Activated CD8-positive, alpha-beta memory T cell treated with anti-CD3 and anti-CD28 coated beads, Interleukin-2, amount 10 ng/mL, durations not matched to agents 7 days and 5 days (primary cell): ENCODE measurements at places on chromosomes 3 and 15.
A peak's percentile ranks its signal among the peaks of the same experiment; 100 is the strongest.

- H3K4me3 ChIP-seq = no peak overlapping the region
- no peak for DNase-seq
- H3K27ac ChIP-seq = no peak overlapping the region
- H3K4me1 ChIP-seq = peaks cover 6% of the 10 kb centered on the region
These were observed 71.9 kb downstream of the CSNK1G1 start for GRCh38 chr15:64284042-64284441.

DNA sequence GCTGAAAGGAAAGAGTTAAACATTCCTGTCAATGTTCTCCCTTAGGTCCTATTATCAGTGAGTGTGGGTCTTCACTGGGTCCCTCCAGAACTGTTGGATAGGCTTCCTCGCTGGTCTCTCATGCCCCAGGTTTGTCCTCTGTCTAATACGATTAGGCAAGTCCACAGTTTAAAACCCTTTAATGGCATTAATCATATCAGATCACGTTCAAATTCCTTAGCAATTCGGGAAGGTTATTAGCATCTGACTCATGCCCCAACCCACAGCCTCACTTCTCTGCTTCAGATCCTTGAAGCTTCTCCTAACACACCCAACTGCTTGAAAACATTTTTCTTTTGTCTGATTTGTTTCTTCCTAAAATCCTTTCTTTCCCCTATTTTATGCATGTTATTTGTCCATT lies 224.3 kb upstream of the ATP10A start:
- no peaks in the 10 kb centered on the region for H3K36me3 ChIP-seq
- H3K27me3 ChIP-seq = peaks cover 8% of the 10 kb centered on the region
- H3K4me3 ChIP-seq = no peak overlapping the region
- no peak overlapping the region for H3K27ac ChIP-seq

DNA sequence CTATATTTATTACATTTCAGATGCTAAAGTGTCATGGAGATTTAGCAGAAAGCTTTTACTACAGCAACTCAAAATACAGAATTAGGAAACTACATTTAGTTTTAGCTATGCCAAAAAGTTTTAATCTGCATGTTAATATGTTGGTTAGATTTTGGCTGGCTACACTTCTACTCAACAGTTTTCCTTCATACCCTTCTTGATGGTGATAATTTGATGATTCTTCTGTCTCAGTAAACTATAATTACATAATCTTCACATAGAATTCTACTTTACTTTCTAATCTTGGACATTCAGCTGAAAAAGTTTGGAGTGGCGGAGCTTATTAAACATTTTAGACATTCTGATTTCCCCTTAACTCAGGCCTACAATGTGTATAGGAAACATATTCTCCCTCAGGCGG lies 10.0 kb upstream of the UTS2B start:
- H3K4me1 ChIP-seq = no peaks in the 10 kb centered on the region
- no peaks in the 10 kb centered on the region for H3K27me3 ChIP-seq
- H3K36me3 ChIP-seq = no peaks in the 10 kb centered on the region
- no peak overlapping the region for H3K4me3 ChIP-seq
- H3K27ac ChIP-seq = no peak overlapping the region

DNA sequence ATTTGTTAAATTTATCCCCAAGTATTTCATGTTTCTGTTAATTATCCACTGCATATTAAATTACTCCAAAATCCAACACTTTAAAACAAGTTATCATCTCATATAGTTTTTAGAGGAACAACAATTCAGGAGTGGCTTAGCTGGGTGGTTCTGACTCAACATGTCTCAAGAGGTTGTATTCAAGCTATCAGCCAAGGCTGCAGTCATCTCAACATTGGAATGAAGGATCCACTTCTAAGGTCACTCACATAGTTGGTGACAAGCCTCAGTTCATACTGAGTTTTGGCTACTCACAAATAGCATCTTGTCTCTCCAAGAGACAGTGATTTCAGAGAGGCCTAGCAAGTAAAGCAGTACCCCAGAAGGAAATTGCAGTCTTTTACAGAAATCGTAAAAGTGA lies 134.7 kb downstream of the NR2E3 start:
- H3K27me3 ChIP-seq = no peaks in the 10 kb centered on the region
- peaks cover 2% of the 10 kb centered on the region for H3K4me1 ChIP-seq
- H3K36me3 ChIP-seq = no peaks in the 10 kb centered on the region
- no peak overlapping the region for H3K4me3 ChIP-seq
- no peak for DNase-seq

- peaks cover 10% of the 10 kb centered on the region for H3K36me3 ChIP-seq
- no peak for DNase-seq
- no peak overlapping the region for H3K27ac ChIP-seq
- H3K27me3 ChIP-seq = peaks cover 8% of the 10 kb centered on the region
- no peak overlapping the region for H3K4me3 ChIP-seq
- peaks cover 3% of the 10 kb centered on the region for H3K4me1 ChIP-seq
These were observed 3.7 kb upstream of the GRM2 start for GRCh38 chr3:51703068-51703760.

DNA sequence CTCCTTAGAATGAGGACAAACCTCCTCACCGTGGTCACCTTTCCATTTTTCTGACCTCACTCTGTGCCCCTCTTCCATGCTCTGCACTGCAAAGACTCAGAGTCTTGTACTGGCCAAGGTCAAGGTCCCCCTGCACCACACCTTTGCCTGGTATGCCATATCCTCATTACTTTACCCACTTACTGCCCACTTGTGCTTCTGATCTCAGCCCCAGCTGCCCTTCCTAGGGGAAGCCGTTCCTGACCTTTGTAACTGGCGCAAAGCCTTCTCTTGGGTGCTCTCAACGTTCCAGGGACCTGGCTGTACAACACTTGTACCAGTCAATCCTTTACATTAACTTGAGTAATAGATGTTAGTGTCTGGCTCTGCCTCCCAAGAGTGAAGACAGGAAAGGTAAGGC lies 256.0 kb downstream of the SV2B start:
- H3K27ac ChIP-seq = no peak overlapping the region
- H3K27me3 ChIP-seq = peaks cover 4% of the 10 kb centered on the region
- H3K36me3 ChIP-seq = no peaks in the 10 kb centered on the region
- H3K4me1 ChIP-seq = no peaks in the 10 kb centered on the region
- no peak for DNase-seq

DNA sequence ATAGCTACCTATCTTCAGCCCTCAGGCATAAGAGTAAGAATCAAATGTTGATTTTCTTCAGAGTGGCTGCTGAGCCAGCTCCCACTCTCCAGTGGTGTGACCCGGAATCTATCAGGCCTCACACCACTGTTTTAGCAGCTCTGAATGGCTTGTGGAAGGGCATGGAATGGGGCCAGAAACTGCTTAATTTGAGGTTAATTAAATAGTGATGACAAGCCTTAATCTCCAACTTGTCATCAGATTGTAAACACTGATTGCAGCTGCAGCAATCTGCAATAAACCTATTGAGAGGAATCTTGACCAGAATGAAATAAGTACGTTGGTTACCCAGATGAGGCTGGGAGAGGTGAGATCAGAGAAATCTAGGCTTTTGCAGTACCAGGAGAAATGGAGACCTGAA lies 317.4 kb downstream of the FHIT start:
- DNase-seq = no peak
- no peaks in the 10 kb centered on the region for H3K36me3 ChIP-seq
- H3K27ac ChIP-seq = no peak overlapping the region
- H3K4me3 ChIP-seq = no peak overlapping the region
- H3K4me1 ChIP-seq = no peaks in the 10 kb centered on the region

- peaks cover 58% of the 10 kb centered on the region for H3K4me1 ChIP-seq
- peak overlapping the region; percentile 99 for H3K27ac ChIP-seq
- no peak for DNase-seq
- no peaks in the 10 kb centered on the region for H3K27me3 ChIP-seq
- peaks cover 20% of the 10 kb centered on the region for H3K36me3 ChIP-seq
These were observed 15.2 kb upstream of the ANKDD1A start for GRCh38 chr15:64896371-64897069.

GRCh38 chr3:20890111-20890519 lies 704.1 kb upstream of the SGO1 start:
- no peak overlapping the region for H3K27ac ChIP-seq
- no peaks in the 10 kb centered on the region for H3K27me3 ChIP-seq
- DNase-seq = no peak
- H3K36me3 ChIP-seq = no peaks in the 10 kb centered on the region

DNA sequence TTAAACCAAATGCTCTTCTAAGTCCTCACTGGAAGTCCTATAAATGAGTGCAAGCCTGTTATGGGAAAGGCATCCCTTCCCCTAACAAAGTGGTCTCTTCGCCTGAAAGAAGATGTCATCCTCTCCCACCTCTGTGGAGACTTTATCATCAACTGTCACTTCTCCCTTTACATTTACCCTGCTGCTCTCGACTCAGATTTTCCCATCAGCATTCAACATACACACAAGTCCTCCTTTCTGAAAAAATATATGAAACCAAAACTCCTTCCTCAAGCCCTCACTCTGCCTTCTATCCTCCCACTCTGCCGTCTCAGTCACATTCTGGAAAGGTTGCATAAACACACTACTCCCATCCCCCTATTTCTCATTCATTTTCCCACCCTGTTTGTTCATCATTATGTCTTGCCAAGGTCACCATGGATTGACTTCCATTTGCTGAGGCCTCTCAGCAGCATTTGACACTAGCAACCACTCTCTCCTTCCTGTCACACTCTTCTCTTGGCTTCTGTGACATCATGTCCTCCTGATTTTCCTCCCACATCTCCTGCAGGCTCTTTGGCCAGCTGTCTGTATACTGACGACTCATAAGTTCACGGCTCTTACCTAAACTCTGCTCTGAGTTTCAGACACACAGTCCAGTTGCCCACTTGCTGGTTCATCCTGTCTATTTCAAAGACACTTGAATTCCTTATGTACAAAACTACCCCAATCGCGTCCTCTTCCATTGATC lies 70.3 kb upstream of the SMAD3 start:
- no peak overlapping the region for H3K27ac ChIP-seq
- no peaks in the 10 kb centered on the region for H3K4me1 ChIP-seq
- H3K4me3 ChIP-seq = no peak overlapping the region
- no peak for DNase-seq
- peaks cover 2% of the 10 kb centered on the region for H3K36me3 ChIP-seq

DNA sequence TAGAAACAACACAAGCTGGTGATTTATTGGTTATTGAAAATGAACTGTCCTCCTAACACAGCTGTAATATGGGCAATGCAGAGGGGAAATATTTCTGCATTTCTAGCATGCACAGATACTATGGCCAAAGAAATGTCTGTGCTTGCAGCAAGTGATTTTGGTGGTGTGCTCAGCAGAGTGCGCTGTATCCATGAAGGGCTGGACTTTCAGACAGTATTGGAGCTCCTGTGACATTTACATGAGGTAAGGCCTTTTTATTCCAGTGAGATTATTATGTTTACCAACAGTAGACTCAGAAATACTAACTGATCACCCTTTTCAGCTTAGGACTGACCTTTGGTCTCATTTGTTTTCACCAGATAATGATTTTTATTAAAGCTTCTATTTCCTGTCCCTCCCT lies 1302.6 kb upstream of the EPHA6 start:
- H3K4me1 ChIP-seq = no peaks in the 10 kb centered on the region
- DNase-seq = no peak
- no peaks in the 10 kb centered on the region for H3K36me3 ChIP-seq
- H3K27ac ChIP-seq = no peak overlapping the region

DNA sequence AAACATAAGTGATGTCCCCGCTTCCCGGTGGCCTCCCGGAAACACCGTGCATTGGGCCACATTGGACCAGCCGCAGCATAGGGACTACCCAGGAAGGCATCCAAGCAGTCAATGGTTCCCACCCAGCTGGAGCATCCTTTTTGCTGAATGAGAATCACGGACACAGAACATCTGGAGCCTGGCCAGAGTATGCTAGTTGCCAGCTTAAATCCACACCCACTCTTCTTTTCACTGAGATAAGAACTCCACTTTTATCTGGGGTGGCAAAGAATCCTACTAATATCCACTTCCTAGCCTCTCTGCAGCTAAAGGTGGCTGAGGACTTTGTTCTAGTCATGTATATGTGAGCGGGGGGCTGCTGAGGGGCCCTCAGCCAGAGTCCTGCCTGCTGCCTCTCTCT lies 95.2 kb upstream of the PLXNA1 start:
- H3K36me3 ChIP-seq = no peaks in the 10 kb centered on the region
- peaks cover 4% of the 10 kb centered on the region for H3K4me1 ChIP-seq
- no peaks in the 10 kb centered on the region for H3K27me3 ChIP-seq
- no peak for DNase-seq

- H3K4me3 ChIP-seq = no peak overlapping the region
- no peaks in the 10 kb centered on the region for H3K36me3 ChIP-seq
- peaks cover 4% of the 10 kb centered on the region for H3K27me3 ChIP-seq
- no peaks in the 10 kb centered on the region for H3K4me1 ChIP-seq
- no peak overlapping the region for H3K27ac ChIP-seq
These were observed 180.6 kb downstream of the FMN1 start for GRCh38 chr15:33013827-33014445.

DNA sequence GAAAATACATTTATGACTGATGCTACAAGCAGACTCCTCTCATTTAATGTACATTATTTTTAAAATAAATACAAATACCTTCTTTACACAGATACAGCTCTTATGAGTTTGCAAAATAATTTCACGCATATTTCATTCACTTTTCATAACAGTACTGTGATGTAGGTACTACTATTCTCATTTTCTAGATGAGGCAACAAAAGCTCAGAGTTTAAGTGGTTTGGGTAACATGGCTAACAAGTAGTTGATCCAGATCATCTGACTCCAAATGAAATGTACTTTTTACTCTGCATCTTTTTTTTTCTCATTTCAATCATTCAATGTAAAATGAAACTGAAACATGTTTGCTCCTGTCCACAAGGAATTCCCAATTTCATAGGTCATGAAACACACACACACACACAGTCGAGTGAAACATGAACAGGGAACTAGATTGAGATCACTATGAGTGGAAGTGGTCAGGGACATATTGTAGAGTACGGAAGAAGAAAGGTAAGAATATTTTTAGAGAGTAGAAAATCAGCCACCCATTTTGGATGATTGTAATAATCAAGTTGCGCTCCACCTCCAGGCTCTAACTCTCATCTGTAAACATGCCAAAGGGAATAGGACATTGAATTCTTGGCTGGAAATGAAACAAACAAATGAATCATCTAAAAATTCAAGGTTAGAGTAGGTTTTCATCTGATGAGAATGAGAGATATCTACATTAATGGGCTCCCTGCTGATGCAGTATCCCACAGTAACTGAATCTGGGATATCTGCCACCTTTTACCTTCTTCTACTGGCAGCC lies 92.4 kb downstream of the CLDN1 start:
- H3K4me1 ChIP-seq = no peaks in the 10 kb centered on the region
- H3K27ac ChIP-seq = no peak overlapping the region
- H3K4me3 ChIP-seq = no peak overlapping the region

DNA sequence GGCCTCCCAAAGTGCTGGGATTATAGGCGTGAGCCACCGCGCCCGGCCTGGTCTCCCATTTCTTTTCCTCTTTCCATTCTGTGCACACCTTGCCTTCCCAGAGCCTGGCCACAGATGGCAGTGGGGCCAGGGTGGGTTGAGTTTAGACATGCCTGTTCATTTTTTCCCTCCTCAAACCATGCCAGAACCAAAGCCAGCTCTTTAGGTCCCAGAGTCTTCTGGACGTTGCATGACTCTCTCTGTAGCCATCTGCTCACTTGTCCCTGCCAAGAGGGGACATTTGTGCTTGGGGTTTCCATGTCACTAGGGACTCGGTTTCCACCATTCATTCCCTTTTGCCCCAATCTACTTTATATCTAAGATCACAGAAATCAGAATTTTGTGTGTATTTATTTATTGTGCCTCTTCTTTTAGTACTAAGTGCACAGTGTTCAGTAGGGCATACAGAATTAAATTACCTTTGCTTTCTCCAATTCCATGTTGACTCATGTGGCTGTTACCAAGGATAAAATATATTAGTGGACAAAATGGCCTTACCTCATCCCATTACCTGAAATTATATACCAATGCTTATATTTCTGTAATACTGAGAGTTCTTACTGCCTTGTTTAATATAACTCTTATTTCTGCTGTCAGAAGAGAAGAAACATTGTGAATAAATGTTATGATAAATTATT lies 49.6 kb downstream of the USP13 start:
- no peak overlapping the region for H3K27ac ChIP-seq
- H3K27me3 ChIP-seq = no peaks in the 10 kb centered on the region
- H3K36me3 ChIP-seq = peaks cover 8% of the 10 kb centered on the region
- H3K4me3 ChIP-seq = no peak overlapping the region
- peaks cover 6% of the 10 kb centered on the region for H3K4me1 ChIP-seq
- DNase-seq = no peak
